ENCODE measurements at places on chromosomes 3 and 15.

GRCh38 chr3:32842531-32842931 is 24.7 kb downstream of the TRIM71 start:
- no peak for DNase-seq

GRCh38 chr3:127525373-127525772 is 65.2 kb downstream of the TPRA1 start:
- DNase-seq, result no peak

- DNase-seq, result no peak
Observed at GRCh38 chr3:67048715-67049074, 50.6 kb downstream of the KBTBD8 start.

- DNase-seq, result no peak
Observed at GRCh38 chr3:55854494-55854893, 367.4 kb upstream of the WNT5A start.

GRCh38 chr15:55737373-55737772 is 5.6 kb downstream of the PRTG start:
- no peak for DNase-seq

GRCh38 chr15:39587731-39588530 is 7.1 kb downstream of the THBS1 start:
- no peak for DNase-seq

DNA sequence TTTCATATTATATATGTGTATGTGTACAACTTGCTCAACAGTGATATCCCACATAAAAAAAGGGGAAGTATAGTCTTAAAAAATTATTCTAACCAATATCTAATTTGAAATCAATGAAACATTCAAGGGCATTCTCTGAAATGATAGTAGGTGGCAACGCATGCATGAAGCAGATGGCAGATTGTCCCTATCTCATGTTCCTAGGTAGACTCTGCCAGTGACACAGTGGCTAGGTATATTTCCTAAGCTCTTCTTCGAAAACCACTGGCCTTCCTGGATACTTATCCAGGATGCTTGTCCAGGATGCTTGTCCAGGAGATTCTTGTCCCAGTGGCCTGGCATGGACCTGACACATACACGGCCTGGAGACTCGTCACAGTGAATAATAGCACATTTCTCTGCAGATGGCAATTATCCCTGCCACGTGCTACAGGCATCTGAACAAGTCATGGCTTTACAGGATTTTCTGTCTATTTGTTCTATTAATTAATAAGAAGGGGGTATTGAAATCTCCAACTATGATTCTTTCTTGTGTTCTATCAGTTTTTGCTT is 54.9 kb downstream of the OCA2 start:
- DNase-seq, result no peak

- no peak for DNase-seq
Observed at GRCh38 chr3:153673853-153674252, 447.3 kb upstream of the ARHGEF26 start.

- DNase-seq, result no peak
Observed at GRCh38 chr3:124845406-124845805, 41.8 kb downstream of the ITGB5 start.

GRCh38 chr3:18635215-18635614 is 210.1 kb upstream of the SATB1 start:
- DNase-seq, result no peak

GRCh38 chr3:65689436-65689835 is 349.3 kb downstream of the MAGI1 start:
- DNase-seq, result no peak

GRCh38 chr3:197431346-197431910 is 124.3 kb downstream of the BDH1 start:
- DNase-seq, result no peak
